T-helper 17 cell (primary cell): ENCODE measurements at places on chromosomes 4 and X.

DNA sequence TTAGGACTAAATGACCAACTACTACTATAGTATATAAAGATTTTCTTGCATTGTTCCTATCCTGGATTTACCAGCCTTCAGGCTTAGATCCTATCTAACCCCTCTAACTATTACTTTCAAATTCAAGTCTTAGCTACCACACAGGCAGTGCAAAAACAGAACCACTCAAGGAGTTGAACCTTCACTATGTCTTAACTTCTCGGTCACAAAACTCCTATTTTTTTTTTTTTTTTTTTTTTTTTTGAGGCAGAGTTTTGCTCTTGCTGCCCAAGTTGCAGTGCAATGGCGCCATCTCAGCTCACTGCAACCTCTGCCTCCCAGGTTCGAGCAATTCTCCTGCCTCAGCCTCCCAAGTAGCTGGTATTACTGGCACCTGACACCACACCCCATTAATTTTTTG is 6.3 kb upstream of the FAM200B start:
- no peak for DNase-seq
- H3K4me1 ChIP-seq: peaks cover 9% of the 10 kb centered on the region
- no peak overlapping the region for H3K27ac ChIP-seq
- no peak overlapping the region for H3K4me3 ChIP-seq

DNA sequence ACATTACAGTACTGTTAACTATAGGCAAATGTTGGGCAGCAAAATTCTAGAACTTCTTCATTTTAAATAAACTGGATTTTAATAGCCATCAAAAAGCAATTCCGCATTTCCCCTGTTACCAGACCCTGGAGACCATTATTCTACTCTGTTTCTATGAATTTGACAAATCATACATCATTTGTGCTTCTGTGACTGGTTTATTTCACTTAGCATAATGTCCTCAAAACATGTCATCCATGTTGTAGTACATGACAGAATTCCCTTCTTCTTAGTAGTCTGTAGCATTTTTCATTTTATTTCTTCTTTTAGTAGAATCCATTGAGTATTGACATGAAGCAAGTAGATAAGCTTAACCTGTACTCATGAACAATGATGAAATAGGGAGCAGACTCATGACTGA is 59.4 kb upstream of the PPP4R3C start:
- no peak overlapping the region for H3K27ac ChIP-seq
- no peaks in the 10 kb centered on the region for H3K27me3 ChIP-seq
- no peaks in the 10 kb centered on the region for H3K36me3 ChIP-seq
- H3K4me1 ChIP-seq: no peaks in the 10 kb centered on the region

DNA sequence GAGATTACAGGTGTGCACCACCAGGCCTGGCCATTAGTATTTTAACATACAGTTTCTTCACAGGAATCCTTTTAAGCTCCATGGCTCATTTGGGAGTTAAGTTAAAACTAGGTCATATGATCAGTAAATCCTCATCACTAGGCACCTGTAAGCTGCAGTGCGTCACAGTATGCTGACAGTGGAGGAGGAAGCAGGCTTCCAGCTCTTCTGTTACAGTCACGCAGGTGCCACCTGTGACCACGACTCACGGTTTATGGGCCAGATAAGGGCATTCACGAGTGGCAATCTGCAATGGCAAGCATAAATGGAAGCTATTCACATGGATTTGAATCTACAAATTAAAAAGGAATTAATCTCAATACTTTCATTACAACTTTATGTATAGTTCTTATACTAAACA is 129.4 kb upstream of the BCOR start:
- no peaks in the 10 kb centered on the region for H3K27me3 ChIP-seq
- no peak overlapping the region for H3K4me3 ChIP-seq
- DNase-seq: no peak
- no peak overlapping the region for H3K27ac ChIP-seq
- no peaks in the 10 kb centered on the region for H3K4me1 ChIP-seq

DNA sequence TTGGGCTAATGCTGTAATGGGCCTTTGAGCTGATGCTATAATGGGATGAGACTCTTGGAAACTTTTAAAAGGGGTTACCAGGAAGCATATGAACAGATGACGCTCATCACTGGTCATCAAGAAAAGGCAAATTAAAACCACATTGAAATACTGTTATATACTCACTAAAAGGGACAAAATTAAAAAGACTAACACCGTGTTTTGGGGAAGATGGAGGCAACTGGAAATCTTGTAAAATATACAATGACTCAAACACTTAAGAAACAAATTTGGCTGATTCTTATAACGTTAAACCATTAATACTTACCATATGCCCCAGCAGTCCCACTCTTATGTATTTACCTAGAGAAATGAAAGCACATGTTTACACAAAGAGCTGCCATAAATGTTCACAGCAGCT is 207.2 kb upstream of the GPRIN3 start:
- peaks cover 78% of the 10 kb centered on the region for H3K27me3 ChIP-seq
- peaks cover 5% of the 10 kb centered on the region for H3K4me1 ChIP-seq
- H3K36me3 ChIP-seq: no peaks in the 10 kb centered on the region
- no peak overlapping the region for H3K4me3 ChIP-seq
- no peak for DNase-seq
- H3K27ac ChIP-seq: no peak overlapping the region

GRCh38 chrX:18674417-18674787 is 2.5 kb upstream of the RS1 start:
- no peaks in the 10 kb centered on the region for H3K27me3 ChIP-seq
- H3K4me3 ChIP-seq: peak overlapping the region; percentile 83
- DNase-seq: no peak

- no peak for DNase-seq
- no peaks in the 10 kb centered on the region for H3K27me3 ChIP-seq
These were observed 3.6 kb downstream of the NLGN3 start for GRCh38 chrX:71148278-71148663.

- H3K4me1 ChIP-seq: peaks cover 2% of the 10 kb centered on the region
- no peaks in the 10 kb centered on the region for H3K27me3 ChIP-seq
- no peak overlapping the region for H3K4me3 ChIP-seq
- DNase-seq: no peak
These were observed 50.3 kb downstream of the NELFA start for GRCh38 chr4:1958276-1959103.

GRCh38 chr4:189613207-189613606 is 327.5 kb upstream of the FRG1 start:
- H3K4me1 ChIP-seq: no peaks in the 10 kb centered on the region
- no peaks in the 10 kb centered on the region for H3K36me3 ChIP-seq
- DNase-seq: no peak
- no peak overlapping the region for H3K4me3 ChIP-seq
- no peaks in the 10 kb centered on the region for H3K27me3 ChIP-seq

- DNase-seq: no peak
- no peak overlapping the region for H3K4me3 ChIP-seq
- H3K4me1 ChIP-seq: peaks cover 10% of the 10 kb centered on the region
- H3K27ac ChIP-seq: no peak overlapping the region
These were observed 10.9 kb upstream of the WFS1 start for GRCh38 chr4:6258741-6259140.

- DNase-seq: no peak
- no peak overlapping the region for H3K27ac ChIP-seq
- H3K36me3 ChIP-seq: no peaks in the 10 kb centered on the region
- H3K27me3 ChIP-seq: no peaks in the 10 kb centered on the region
- H3K4me1 ChIP-seq: no peaks in the 10 kb centered on the region
These were observed 791.3 kb downstream of the RAB28 start for GRCh38 chr4:12692815-12693214.

DNA sequence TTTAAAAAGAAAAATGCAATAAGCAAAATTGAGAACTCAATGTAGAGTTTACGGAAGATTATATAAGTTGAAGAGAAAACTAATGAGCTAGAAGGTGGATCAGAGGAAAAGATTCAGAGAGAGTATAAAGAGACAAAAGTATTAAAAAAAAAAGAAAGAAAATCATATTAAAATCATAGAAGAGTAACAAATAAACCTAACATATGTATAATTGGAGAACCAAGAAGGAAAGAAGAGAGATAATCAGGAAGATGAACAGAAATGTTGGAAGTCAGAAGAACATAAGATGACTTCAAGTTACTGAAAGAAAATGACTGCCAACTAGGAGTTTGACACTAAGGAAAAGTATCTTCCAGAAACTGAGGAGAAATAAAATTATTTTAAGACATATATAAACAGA is 34.3 kb upstream of the ANTXR2 start:
- H3K27ac ChIP-seq: no peak overlapping the region
- no peaks in the 10 kb centered on the region for H3K27me3 ChIP-seq
- no peak for DNase-seq

DNA sequence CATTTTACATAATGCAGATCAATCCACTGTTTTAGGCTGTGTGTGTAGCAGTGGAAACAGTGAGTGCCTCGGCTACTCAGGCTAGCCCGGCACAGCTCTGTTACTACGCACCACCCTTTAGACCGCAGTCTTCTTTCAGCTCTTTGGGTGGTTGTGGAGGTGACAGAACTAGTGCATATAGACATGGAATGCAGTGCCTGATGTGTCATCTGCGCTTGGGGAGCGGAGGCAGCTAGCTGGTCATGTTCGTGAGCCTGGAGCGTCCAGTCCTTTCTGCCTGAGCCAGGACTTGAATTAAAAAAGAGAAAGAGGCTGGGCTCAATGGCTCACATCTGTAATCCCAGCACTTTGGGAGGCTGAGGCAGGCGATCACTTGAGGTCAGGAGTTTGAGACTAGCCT is 4.8 kb downstream of the TBC1D14 start:
- no peaks in the 10 kb centered on the region for H3K36me3 ChIP-seq
- H3K27ac ChIP-seq: peak overlapping the region; percentile 77
- no peak for DNase-seq

DNA sequence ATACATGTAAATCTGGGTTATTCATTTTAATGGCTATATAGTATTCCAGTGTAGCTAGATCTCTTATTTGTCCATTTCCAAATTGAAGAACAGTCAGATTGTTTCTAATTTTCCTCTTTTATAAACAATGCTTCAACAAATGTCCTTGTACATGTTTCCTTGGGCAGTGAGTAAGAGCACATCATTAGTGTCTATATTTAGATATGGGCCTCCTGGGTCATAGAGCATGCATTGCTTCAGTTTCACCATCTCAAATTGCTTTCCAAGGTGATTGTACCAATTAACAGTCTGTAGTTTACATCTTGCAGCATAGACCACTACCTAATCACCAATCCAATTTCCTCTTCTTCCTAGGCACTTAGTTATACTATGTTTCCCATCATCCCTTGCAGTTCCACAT is 13.4 kb downstream of the PHKA2 start:
- no peak for DNase-seq
- H3K36me3 ChIP-seq: peaks cover 5% of the 10 kb centered on the region

GRCh38 chrX:123236859-123237258 is 52.8 kb downstream of the GRIA3 start:
- H3K27me3 ChIP-seq: no peaks in the 10 kb centered on the region
- no peaks in the 10 kb centered on the region for H3K4me1 ChIP-seq
- DNase-seq: no peak
- no peak overlapping the region for H3K27ac ChIP-seq

DNA sequence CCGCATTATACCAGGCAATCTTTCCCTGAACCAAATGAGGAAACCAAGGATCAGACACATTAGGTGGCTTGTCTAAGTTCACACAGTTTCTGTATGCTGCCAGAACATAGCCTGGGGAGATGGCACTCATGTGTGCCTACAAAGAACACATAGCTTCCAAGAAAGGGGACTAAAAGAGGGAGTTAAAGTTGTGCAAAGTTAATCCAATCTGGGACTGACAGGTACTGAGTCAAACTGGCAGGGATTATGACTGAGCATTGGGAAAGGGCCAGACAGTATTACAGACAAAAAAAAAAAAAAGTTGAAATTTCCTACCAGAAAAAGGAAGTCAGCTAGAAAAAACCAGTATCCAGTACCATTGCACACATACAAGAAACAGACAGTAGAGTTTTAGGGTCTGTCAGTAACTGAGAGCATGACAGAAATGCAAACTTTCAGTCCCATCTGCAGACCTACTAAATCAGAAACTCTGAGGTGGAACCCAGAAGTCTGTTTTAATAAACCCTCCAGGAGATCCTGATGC is 37.2 kb downstream of the ADAMTS3 start:
- DNase-seq: no peak
- H3K4me1 ChIP-seq: no peaks in the 10 kb centered on the region
- H3K36me3 ChIP-seq: no peaks in the 10 kb centered on the region
- H3K4me3 ChIP-seq: no peak overlapping the region
- H3K27me3 ChIP-seq: no peaks in the 10 kb centered on the region

GRCh38 chrX:108353452-108353851 is 84.8 kb downstream of the COL4A6 start:
- no peaks in the 10 kb centered on the region for H3K4me1 ChIP-seq
- no peak for DNase-seq
- H3K27ac ChIP-seq: no peak overlapping the region
- no peaks in the 10 kb centered on the region for H3K27me3 ChIP-seq
